ENCODE measurements at places on chromosomes 2 and 18.

DNA sequence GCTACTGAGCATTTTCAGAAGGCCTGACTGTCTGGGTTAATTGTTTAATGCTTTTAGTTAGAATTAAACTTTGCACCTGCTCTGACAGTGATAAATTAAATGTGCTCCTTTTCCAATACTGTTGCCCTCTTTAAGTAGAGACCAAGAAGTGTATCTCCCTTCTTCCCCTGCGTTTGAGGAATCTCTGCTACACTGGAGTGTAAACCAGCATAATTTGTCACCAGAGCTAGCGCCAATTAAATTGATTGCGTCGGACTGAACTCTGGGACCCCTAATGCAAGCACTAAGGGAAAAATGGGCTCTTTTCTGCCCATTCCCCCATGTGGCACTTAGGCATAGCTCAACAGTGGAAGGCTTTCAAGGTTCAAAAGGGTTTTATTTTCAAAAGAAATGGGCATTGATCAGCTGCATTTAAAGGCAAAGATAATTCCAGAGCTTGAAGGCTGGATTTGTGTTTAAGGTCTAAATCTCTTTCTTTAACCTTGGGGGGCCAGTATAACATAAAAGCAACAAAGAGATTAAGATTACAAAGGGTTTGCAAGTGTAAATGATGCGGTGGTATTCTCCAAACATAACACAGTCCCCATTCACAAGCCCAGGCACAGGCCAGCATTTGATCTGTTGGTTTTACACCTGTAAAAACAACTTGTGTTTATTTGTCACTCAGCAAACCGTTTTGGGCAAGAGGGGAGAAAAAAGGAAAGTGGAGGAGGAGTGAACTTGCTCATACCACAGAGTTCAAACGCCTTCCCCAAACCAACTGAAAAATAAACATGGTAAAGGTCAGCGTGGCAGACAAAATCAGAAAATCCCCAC lies 427.6 kb downstream of the BCL11A start:
- DNase-seq = no peak

GRCh38 chr2:68645523-68645922 lies 2.1 kb downstream of the PROKR1 start:
- DNase-seq = no peak

DNA sequence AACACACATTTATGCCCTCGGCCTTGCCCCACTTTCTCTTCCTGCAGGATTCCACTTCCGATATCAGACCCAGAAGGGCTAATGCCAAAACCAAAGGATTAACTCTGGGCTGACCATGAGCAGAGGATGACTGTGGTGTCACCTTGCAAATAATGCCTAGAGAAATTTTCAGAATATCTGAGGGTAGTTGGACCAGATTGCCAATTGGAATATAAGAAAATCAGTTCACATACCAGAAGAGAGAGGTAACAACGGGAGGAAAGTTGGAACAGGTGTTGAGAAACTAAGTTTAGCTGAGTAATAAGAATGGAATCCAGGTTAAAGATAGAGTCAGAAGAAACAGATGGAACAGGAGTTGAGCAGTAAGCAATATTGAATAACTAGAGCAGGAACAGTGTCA lies 232.7 kb upstream of the UBE2E3 start:
- no peak for DNase-seq

DNA sequence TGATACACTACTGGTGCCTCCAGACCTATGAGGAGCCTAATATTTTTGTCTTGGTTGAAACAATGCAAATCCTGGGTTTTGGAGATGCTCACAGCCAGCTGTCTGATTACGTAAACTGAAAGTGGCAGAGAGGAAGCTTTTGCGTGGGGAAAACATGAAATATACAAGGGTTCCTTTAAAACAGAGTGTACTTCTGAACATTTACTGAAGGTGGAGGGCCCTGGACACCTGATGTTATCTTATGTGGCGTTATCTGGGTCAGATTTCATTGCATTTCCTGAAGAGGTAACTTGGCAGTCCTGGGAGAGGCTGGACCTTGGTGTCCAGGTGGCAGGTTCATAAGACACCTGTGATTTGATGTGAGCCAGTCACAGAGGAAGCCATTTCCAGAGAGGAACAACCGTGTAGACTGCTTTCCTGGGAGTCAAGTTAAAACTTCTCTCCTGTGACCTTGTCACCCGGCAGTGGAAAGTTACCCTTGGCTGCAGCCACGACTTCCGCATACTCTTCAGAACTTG lies 105.0 kb downstream of the NEDD4L start:
- no peak for DNase-seq

GRCh38 chr2:165015052-165015642 lies 59.8 kb upstream of the SLC38A11 start:
- DNase-seq = no peak

DNA sequence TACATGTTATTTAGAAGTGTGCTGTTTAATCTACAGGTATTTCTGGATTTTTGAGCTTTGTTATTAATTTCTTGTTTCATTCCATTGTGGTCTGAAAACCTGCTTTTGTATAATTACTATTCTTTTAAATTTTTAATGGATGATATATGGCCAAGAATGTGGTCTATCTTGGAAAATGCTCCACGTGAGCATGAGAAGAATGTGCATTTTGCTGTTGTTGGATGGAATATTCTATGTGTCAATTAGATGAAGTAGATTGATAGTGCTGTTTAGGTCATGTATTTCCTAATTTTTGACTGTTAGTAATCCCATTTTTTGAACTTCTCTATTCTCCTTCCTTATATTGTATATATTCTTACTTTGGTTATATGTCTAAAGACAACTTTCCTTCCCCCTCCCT lies 19.9 kb upstream of the TTN start:
- DNase-seq = no peak

GRCh38 chr2:71735676-71736075 lies 282.3 kb downstream of the DYSF start:
- no peak for DNase-seq

DNA sequence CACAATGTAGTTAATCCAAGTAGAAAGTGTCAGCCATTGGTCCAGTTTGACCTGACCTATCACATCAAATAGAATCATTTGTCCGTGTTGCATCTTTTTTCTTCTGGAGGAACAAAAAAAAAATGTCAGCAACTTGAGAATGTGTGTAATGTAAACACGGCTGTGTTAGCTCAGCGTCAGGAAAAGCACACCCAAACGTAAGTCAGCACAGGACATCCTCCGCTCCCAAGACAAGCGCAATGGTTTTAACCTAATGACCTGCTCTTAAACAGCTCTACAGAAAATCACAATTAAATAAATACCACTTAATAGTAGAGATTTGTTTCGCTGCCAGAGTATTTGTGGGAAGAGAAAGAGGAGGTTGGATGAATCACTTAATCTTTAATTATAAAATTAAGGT lies 59.4 kb downstream of the OSR1 start:
- no peak for DNase-seq

DNA sequence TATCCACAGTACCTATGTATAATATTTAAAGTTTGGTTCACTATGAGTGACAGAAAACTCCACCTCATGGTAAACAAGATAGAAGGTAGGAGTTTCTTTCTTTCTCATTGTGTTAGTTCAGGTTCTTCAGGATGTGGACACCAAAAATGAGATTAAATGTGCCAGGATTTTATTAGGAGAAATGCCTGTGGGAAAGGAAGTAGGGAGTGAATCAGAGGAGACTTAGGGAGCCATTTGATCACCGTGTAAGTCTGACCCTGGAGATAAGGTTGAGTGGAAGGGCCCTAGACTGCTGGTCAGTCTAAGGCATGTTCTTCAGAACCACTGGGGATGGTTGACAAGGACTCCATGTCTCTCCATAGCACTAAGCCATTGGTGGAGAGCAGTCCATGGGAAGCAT lies 8.1 kb downstream of the AOX1 start:
- no peak for DNase-seq

DNA sequence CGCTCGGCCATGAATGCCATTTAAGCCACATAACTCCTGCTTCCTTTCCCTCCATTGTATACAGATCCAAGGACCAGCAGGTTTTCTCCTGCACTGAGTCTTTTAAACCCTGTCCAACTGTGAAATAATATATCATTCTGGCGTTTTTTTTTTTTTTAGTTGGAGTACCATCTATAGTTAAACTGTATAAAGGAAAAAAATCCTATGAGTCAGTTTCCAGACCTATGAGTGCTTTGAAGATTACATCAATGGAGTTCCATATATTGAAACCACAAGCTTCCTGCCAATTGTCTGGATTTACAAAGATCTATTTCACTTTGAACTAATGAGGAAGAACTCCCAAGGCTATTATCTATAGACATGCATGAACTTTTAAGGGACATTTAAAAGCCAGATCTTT lies 2.4 kb upstream of the MALT1 start:
- no peak for DNase-seq

- DNase-seq = no peak
These were observed 63.2 kb upstream of the KLHL29 start for GRCh38 chr2:23321751-23322150.

DNA sequence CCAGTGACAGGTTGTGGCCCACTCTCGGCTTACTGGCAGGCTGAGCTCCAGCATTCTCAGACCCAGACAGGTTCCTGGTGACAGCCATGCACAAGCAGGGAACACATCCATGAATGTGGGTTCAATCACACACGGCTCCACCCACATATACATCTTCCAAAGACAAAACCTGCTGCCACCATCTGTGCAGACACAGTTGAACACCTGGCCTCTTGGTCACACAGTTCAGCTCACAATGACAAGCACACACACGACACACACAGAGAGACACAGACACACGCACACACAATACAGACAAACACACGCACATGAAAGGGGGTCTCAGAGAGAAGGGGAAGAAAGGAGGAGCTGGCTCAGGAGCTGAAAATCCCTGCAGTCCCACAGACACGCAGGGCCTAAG lies 32.1 kb upstream of the PTMA start:
- no peak for DNase-seq

Measured in T-cell (primary cell).